ENCODE measurements at places on chromosomes 5 and 9.

- DNase-seq, result no peak
Measured at GRCh38 chr5:43227655-43228054, 35.6 kb downstream of the NIM1K start.

- DNase-seq, result no peak
Measured at GRCh38 chr9:134252084-134252830, 74.0 kb upstream of the RXRA start.

DNA sequence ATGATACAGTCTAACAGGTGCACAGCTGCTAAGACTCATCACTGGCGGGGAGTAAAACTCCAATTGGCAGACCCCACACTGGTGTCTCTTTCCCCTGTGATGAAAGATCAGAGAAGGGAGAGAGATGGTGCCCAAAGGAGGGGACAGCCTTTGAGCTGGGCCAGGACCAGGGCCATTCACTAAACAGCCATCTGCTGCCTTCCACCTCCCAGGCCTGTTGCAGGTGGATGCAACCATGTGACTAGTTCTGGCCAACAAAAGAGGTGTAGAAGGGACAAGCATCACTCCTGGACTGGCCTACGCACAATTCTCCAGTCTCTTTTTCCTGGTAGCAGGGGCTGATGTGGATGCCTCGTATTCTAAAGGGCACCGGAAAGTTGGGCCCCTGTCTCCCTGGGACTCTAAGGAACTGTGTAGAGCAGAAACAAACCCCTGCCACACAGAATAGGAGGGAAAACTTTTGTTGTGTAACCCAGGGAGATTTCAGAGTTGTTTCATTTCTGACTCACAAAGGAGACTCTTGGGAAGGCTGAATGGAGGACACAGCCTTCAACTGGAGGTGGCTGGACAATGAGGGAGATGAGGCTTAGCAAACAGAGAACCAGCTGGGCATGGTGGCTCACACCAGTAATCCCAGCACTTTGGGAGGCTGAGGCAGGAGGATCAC lies 26.9 kb downstream of the TNIP1 start:
- no peak for DNase-seq

DNA sequence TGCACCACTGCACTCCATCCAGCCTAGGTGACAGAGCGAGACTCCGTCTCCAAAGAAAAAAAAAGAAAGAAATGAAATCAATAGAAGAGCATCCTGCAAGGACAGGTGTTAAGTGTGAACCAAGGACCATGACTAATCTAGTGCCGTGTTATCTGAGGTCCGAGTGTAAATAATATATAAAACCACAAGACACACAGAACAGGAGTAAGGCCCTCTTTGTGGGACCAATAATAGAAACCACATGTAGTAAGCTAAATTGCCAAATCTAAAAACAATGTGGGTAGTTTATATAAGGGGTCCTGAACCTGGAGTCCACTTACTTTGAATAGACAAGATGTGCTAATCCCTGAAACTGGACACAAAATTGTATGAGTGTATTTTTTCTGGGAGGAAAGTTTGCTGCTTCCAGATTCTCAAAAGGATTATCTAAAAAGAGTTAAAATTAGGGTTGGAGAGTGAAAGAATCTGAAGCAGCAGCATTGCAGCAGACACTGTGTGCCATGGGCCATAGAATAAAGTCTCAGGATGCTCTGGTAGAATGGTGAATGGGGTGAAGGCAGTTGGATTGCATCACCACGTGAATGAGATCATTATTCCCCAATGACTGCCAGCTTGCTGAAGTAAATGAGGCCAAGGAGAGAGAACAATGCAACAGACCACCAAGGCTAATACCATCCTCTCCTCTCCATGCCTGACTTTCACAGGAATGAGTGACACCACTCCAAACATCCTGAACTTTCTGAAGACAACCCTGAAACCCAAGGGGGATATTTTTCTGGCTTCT lies 222.7 kb downstream of the DCP2 start:
- DNase-seq, result no peak

GRCh38 chr5:7250611-7251010 lies 145.3 kb upstream of the ADCY2 start:
- no peak for DNase-seq

GRCh38 chr5:94266170-94266569 lies 352.2 kb downstream of the KIAA0825 start:
- DNase-seq, result no peak

- no peak for DNase-seq
Measured at GRCh38 chr5:62649476-62650113, 71.0 kb downstream of the LRRC70 start.

GRCh38 chr5:149747833-149748366 lies 17.8 kb downstream of the PPARGC1B start:
- no peak for DNase-seq

DNA sequence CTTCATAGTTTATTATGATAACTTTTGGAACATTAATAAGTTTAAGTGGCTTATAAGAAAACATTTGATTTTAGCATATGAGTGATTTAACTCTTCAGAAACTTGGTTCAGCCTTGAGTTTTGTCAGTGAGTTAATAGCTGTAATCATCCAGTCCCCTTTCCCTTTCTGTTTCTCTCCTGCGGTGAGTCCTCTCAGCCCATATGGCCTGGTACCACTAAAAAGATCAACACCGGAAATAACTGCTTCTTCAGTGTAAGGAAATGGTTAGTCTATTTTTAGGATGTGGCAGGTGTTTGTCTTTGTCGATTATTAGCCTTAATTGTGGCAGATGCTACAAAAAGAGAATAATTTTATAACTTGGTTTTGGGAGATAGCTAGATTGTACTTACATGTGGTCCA lies 120.2 kb upstream of the GRHPR start:
- DNase-seq, result peak; percentile 63

DNA sequence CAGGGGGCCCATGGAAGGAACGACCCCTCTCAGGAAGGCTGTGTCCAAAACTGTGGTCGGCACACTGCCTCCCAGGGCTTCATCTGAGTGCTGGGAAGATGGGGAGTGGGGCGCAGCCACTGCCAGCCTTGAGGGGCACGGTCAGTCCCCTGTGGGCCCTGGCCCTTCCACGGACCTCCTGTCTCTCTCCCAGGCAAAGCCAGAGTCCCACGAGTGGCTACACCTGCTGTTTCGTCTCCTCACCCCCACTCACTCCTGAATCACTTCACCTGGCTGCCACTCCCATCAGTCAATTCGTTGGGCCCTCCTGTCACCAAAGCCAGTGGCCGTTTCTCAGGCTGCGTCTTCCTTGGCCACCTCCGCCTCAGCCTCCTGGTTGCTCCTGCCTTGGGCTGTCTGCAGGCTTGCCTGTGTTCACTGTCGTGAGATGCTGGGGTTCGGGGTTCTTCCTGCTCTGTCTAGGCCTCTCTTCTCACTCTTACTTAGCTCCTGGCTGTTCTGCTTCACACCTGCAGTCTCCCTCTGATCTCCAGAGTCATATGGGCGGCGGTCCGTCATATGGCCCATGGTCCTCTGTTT lies 58.8 kb upstream of the RNF130 start:
- no peak for DNase-seq

DNA sequence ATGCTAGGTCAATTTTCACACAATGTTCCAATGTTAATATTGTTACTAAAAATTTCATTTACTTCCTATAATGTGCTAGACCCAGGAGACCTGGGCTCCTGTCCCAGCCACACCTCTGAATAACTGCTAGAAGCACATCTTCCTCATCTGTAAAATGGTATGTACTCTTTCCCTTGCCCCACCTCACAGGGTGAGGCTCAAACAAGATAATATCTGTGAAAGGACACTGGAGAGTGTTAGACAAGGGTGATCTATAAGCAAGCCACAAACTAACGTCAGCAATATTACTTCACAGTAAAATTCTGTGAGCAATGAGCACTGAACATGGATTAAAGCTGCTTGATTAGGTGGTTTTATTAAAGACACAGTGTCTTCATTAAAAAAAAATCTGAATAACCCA lies 186.4 kb downstream of the EPB41L4A start:
- no peak for DNase-seq

GRCh38 chr5:72134226-72134899 lies 27.1 kb downstream of the MAP1B start:
- DNase-seq, result no peak

DNA sequence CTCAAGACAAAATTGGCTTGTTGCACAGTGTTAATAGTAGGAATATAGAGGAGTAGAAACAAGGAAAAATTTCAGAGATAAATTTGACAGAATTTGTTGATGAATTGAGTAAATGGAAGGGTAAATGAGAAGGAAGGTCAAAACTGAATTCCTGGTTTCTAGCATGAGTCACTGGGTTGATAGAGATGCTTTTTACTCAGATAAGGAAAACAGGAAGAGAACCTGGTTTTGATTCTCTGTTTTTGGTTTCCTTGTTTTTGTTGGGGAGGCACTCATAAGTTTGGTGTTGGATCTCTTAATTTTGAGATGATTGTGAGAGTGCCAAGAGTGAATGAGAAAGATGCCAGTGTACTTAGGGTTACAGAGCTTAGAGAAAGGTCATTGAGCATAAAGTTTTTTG lies 7.1 kb downstream of the LRRC70 start:
- no peak for DNase-seq

DNA sequence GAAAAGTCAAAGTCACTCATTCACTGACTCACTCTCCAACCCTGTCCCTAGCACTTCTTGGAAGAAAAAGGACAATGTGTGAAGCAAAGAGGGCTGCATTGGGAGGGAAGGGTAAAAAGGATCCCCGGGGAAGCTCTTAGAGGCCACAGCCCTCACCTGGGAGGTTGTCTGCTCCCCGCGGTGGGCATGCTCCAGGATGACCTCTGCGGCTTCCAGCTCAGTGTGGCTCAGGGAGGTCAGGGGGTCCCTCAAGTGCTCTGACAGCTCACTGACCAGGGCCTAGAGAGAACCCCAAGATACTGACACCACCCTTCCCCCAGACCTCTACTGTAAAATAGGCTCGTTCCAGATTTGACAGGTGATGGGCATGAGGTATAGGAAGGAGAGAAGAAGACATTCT lies 4.0 kb downstream of the FCHSD1 start:
- DNase-seq, result no peak

- no peak for DNase-seq
Measured at GRCh38 chr5:1321576-1321975, 23.3 kb downstream of the CLPTM1L start.

- DNase-seq, result no peak
Measured at GRCh38 chr5:179887095-179887494, 20.6 kb downstream of the TBC1D9B start.

DNA sequence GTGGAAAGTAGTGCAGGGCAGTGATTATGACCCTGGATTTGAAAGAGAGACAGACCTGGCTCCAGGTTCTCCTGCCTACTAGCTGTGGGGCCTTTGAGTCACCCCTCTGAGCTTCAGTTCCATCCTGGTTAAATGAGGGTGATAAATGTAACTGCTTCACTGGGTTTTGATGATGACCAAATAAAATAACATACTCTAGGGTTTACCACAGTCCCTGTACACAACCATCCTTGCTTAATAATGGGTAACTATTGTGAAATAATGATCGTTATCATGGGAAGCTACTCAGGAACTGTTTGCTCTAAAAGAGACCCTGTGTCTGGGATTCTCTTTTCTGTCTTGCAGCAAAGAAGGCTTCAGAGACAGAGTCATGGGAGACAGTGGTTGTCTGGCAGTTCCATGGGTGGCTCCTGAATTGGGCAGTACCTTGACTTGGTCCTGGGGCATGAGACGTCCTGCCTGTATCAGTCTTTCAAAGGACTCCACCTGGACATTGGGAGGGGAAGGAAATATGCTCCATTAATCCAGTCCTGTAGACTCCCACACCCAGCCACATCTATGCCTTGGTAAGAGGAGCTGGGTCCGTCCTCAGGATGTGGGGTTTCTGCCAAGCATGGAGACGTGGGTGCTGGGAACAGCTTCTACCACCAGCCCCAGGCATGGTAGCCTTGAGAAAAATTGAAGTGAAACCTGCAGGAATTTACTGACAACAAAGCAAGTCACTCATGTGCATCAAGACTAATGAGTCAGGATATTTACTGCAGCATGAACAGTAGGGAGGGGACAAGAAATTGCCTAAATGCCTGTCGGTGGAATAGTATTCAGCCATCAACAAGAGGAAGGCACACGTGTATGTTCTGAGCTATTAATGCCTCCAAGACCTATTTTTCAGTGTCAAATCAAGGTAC lies 23.4 kb downstream of the AKNA start:
- DNase-seq, result no peak

- no peak for DNase-seq
Measured at GRCh38 chr9:17332115-17332514, 197.3 kb downstream of the CNTLN start.

- DNase-seq, result no peak
Measured at GRCh38 chr5:2742921-2743679, 8.4 kb downstream of the IRX2 start.

DNA sequence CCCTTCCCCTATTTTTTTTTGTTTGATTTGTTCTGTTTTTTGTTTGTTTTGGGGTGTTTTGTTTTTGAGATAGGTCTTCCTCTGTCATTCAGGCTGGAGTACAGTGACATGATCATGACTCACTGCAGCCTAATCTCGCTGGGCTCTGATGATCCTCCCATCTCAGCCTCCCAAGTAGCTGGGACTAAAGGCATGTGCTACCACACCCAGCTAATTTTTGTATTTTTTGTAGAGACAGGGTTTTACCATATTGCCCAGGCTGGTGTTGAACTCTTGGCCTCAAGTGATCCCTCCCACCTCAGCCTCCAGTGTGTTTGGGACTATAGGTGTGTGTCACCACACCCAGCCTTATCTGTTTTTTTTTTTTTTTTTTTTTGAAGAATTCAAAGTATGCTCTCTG lies 605.4 kb downstream of the DNAH5 start:
- DNase-seq, result no peak

- no peak for DNase-seq
Measured at GRCh38 chr9:81819859-81820546, 108.2 kb upstream of the SPATA31D4 start.

DNA sequence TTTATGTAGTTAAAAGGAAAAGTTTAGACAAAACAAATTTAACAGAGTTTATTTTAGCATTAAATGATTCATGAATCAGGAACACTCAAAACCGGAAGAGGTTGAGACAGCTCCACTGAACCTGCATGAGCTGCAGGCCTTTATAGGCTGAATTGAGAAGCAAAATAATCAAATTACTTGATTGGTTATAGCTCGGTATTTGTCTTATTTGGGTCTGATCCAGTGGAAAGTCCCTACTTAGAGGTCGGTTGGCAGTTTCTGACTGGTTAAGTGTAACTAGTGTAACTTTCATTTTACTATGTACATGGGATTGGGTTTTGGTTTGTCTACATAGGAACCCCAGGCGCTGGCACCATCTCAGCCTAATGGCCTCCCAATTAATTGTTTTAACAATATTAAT lies 74.1 kb upstream of the PIK3R1 start:
- DNase-seq, result peak; percentile 48

All from CD4-positive, alpha-beta T cell treated with Interleukin-2 at 100 ng/mL for 4 hours (primary cell).